Activated naive CD8-positive, alpha-beta T cell treated with anti-CD3 and anti-CD28 coated beads for 36 hours (primary cell): ENCODE measurements at places on chromosomes 5 and 9. TPM values are rescaled to one million over a fixed set of nuclear protein-coding genes. Genes with fewer than 3 reads are reported as not detected.

- H3K4me3 ChIP-seq, result no peak overlapping the region
- H3K27me3 ChIP-seq, result no peaks in the 10 kb centered on the region
- H3K36me3 ChIP-seq, result no peaks in the 10 kb centered on the region
- H3K27ac ChIP-seq, result no peak overlapping the region
- peaks cover 14% of the 10 kb centered on the region for H3K4me1 ChIP-seq
- no peak for DNase-seq
Measured at GRCh38 chr9:98846879-98847278, 39.4 kb downstream of the GALNT12 start.

Gene SLC2A6
- total RNA-seq, result 8.9 TPM

Gene RASGEF1C
- not detected for total RNA-seq

Gene FOXD4
- 0.16 TPM for total RNA-seq

DNA sequence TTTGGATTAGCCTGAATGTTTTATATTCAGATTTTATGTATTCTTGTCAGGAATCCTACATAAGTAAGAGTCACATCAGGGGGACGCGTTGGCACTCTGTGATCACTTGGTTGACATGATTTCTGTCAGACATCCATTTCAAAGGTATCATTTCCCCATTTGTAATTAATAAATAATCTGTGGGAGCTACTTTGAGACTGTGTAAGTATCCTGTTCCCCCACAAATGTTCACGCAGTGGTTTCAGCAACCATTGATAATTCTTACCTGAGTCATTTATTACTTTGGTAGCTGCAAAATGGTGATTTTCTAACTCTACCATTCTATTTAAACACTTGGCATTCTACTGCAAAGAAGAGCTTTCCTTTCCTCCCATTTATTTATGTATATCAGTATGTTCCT, 56.9 kb upstream of the TBC1D2 start:
- DNase-seq, result no peak
- no peaks in the 10 kb centered on the region for H3K4me1 ChIP-seq
- H3K4me3 ChIP-seq, result no peak overlapping the region
- no peak overlapping the region for H3K27ac ChIP-seq
- no peaks in the 10 kb centered on the region for H3K27me3 ChIP-seq

Gene STPG3
- total RNA-seq, result not detected

DNA sequence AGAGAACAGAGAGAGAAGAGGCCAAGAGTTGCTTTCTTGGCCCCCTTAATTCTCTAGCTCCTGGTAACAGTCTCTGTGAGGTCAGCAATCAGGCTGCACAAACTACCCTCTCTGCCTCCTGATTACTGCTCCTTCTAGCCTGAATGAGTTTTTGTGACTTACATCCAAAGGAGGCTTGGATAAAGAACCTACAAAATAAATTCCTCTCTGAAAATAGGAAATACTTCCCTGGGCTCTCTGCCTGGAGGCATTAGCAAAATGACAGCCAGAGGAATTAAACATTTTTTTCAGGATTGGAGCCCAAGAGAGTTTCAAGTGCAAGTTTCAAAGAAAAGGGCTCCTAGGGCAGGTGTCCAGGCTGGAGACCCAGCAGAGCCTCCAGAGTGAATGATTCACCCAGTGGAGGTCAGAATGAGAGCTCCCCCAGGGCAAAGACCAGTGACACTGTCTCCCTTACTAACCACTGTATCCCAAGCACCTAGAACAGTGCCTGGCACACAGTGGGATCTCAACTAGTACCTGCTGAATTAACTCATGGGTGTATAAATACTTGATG, 162.5 kb downstream of the SPOCK1 start:
- H3K4me1 ChIP-seq, result no peaks in the 10 kb centered on the region
- H3K27ac ChIP-seq, result no peak overlapping the region
- DNase-seq, result no peak
- H3K36me3 ChIP-seq, result no peaks in the 10 kb centered on the region
- no peak overlapping the region for H3K4me3 ChIP-seq

DNA sequence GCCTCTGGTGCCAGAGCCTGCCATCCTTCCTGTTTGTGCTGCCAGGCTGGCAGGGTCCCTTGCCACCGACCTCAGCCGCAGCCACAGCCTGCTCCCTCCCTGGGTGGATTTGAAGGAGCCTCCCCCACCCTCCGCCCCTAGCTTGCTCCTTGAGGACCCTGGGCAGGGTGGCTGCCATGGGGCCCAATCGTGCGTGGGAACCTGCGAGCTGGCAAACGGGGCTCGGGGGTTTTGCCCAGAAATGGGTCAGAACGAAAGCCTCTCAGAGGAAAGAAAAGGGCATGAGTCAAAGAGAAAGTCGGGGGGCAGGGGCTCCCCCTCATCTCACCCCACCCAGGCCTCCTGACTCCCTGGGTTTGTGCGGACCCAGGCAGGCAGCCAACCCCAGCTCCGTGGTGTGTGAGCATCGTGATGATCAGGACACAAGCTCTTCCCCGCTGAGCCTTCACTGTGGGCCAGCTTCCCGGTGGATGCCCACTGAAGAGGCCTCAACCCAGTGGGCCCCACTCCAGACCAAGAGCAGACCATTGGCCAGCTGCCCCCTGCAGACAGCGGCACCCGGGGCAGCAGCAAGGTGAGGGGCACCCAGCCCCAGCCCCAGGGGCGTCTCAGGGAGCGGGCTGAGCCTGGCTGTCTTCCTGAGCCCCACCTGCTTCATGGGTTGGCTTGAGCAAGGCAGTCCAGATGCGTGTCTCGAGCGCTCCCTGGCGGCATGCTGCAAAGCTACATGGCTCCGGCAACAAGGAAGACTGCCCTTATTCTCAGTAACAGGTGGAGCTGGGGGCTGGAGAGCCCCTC, 3.0 kb upstream of the FUT7 start:
- peaks cover 25% of the 10 kb centered on the region for H3K4me1 ChIP-seq
- H3K36me3 ChIP-seq, result no peaks in the 10 kb centered on the region
- peak overlapping the region; percentile 52 for H3K4me3 ChIP-seq
- no peaks in the 10 kb centered on the region for H3K27me3 ChIP-seq
- H3K27ac ChIP-seq, result peak overlapping the region; percentile 46

- DNase-seq, result no peak
- H3K4me1 ChIP-seq, result no peaks in the 10 kb centered on the region
- H3K4me3 ChIP-seq, result no peak overlapping the region
Measured at GRCh38 chr5:149677731-149678130, 52.4 kb upstream of the PPARGC1B start.

Gene DNM1
- 0.37 TPM for total RNA-seq

Gene DIPK1B
- not detected for total RNA-seq

Gene BNC2
- not detected for total RNA-seq
